ENCODE measurements at places on chromosomes 7 and 10.

GRCh38 chr10:7892146-7892545 lies 73.8 kb downstream of the TAF3 start:
- no peak for DNase-seq

DNA sequence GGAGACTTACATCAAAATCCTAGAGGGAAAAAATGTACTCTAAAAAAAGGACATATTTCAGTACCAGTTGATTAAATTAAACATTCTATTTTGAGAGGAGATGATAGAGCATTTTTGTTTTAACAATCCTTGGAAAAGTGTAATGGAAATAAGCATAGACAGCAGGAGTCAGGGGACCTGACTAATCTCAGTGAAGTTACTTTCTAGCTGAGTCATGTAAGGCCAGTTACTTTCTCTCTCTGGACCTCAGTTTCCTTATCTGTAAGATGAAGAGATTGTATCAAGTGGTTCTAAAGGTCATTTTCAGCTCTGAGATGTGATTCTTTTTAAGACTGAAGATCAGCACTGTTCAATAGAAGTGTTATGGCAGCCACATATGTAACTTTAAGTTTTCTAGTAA lies 44.1 kb downstream of the VTI1A start:
- DNase-seq = no peak

DNA sequence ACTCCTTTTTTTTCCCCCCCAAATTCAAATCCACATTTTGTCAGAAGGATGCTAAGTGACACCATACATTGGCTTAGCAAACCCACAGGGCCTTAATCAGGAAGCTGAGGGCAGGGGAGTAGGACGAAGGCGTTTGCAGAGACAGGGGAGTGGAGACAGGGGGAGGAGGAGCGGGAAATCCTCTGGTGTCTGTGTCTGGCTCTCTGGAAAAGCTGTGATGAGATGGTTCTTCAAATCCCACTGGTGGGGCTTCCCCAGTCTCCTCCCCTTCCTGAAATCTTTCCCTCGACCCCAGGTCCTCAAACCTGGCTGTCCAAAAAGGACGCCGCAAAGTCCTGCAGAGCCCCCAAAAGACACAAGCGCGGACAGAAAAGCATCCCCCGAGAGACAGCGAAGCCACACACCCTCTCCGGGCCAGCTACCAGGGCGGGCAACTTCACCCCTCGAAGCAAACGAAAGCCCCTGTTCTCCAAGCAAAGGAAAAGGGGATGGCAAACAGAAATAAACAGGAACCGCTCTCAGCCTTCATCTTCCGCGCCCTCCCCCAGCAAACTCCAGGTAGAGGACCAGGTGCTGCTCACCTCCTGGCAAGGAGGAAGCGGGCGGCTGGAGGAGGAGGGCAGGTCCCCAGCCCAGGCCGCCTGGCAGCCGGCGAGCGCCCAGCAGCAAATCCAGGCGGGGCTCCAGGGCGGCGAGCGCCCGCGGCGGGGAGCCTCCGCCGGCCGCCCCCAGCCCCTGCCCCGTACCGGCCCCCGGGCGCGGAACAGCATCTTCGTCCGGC lies 520 bp downstream of the ELAPOR2 start:
- DNase-seq = peak; percentile 39

- no peak for DNase-seq
These were observed 85.8 kb upstream of the LRRC18 start for GRCh38 chr10:49025347-49025983.

GRCh38 chr10:19048489-19048888 lies at the start of gene MALRD1:
Gene MALRD1 (plus strand): TSS chr10:19048801. CDS start chr10:19048939, 138 bp downstream.
- no peak for DNase-seq

DNA sequence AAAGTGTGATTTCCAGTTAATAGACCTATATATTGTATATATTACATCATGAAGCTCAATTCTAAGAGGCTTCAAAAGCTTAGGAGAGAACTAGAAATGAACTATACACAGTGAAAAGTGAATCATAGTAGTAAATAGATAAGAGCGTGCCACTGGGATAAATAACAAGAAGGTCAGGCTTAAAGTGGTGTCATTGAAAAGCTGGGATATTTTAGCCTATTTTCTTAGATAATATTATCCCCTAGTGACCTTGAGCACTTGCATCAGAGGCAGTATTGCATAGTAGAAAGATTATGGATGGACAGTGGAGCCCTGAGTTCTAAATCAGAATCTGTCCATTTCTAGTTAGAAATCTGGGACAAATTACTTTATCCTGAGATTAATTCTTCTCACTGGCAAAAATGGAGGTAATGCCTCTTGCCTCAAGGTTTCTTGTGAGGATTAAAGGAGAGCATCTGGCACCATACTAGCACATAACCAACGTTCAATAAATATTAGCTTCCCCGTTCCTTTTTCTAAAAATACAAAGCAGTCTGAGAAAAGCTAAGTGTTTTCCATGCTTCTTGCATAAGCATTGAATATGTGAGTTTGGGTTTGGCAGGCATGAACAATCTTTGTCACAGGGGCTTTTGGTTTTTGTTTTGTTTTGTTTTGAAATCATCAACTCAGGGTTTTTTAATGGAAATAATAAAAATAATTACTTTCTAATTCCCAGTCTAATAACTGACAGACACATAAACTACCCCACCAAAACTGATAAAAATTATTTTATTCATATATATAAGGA lies 27.3 kb upstream of the MACC1 start:
- no peak for DNase-seq

DNA sequence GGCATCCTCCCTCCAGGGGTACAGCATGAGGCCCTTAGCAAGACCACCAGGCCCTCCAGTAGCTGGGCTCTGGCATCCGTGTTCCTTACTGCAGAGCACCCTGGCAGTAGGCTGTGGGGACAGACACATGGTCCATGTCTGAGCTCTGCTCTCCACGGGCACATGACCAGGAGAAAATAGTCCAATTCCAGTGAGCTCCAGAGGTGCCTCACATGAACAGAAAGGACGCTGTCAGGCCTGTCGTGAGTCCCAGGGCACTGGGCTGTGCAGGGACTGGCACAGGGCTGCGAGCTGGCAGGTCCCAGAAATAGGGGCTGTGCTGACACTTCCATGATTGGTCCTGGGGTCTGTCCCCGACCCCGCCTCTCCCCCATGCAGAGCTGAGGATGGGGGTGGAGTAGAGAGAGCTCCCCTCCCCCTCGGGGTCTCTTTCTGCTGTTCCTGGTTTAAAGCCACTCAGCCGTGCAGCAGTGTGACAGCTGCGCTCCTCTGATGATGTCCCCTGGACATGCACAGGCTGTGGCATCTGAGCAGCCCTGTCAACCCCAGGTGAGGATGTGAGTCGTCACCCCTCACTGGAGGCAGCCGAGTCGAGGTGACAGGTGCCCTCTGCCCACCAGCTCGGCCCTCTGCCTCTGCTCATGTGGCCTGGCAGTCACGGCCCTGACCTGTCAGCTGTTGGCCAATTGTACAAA lies 25.2 kb upstream of the ZNF488 start:
- no peak for DNase-seq

- peak; percentile 22 for DNase-seq
These were observed 27.6 kb downstream of the SGPL1 start for GRCh38 chr10:70843333-70843732.

DNA sequence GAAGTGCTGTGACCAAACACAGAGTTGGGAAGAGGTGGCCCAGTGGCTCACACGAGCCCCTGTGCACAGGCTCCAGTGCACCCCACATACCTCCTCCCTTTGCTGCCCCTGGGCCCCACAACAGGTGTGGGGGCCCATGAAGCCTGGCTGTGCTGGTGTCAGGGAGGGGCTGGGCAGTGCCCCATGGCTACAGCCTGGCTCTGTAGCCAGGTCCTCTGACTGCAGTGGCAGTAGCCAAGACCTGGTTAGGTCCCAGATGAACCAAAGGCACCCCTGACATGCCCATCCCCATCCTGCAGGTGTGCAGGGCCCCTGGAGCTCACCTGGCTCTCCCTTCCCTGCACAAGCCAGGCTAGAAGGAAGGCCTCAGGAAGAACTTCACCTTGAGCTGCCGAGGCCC lies 176.3 kb downstream of the GRID1 start:
- DNase-seq = no peak

GRCh38 chr7:130961128-130961601 lies 227.2 kb upstream of the KLF14 start:
- DNase-seq = no peak

DNA sequence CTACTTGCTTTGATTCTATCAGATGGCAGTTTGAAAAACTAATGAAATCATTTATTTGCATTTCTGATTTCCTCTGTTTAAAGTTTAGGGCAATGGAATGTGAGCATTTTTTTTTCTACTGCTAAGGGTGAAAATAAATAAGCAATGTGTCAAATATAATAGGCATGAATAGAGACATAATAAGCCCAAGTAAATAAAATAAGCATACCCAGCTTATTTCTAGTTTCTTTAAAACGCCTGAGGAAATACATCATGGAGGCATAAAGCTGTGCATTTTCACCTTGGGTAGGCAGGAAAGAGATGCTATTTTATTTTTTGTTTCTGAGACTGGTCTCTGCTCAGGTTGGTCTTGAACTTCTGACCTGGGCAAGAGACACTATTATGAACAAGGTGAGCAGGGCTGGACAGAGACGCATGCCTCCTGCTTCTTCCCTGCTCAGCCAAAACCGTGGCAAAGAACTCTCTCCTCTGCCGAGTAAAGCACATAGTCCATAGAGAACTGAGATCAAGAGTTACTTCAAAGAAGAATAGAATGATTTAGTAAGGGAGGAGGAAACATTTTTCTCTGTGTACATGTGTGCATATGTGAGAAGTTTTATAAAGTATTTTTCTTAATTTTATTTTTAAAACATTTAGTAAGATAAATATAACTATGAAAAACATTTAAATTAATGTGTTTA lies 138.1 kb downstream of the GNAI1 start:
- no peak for DNase-seq

GRCh38 chr10:93160829-93161228 lies 87.1 kb downstream of the CYP26A1 start:
- no peak for DNase-seq

DNA sequence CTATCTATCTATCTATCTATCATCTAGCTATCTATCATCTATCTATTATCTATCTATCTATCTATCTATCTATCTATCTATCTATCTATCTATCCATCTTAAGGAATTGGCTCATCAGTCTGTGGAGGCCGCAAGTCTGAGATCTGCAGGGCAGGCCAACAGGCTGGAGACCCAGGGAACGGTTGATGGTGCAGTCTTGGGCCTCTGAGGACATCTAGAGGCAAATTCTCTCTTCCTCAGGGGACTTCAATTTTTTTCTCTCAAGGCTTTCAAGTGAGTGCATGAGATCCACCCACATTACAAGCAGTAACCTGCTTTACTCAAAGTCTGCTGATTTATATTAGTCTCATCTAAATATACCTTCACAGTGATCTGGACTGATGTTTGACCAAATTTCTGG lies 197.0 kb downstream of the GLRX3 start:
- no peak for DNase-seq

DNA sequence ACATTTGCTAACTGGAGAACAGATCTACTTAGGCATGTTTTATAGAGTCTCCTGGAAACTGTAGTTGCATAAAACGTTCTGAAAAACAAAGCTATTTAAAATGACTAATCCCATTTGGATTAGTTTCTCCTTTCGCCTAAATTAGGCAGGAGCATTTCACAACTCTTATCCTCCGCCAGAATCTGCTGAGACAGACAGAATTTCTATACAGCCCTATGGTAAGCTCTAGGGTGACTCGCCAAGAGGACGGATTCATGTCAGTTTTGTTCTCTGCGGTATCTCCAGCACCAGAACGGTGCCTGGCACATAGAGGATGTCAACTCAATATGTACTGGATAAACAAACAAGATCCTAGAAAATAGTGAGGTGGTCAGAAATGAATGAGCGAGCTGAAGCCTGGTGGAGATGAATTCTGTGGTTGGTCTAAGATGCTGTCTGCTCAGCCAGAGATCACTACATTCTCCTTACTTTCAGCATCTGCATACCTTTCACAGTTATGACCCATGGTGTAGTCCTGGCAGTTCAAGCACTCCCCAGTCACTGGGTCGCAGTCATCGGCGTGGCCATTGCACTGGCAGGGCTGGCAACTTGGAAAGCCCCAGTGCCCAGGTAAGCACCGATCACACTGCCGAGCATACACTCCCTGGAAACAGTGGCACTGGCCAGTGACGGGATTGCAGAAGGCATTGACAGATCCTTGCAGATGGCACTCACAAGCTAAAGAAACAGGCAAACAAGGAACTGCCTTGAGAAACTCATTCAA lies 44.0 kb downstream of the LAMB1 start:
- DNase-seq = no peak

GRCh38 chr10:97705006-97705670 lies 8.4 kb upstream of the MARVELD1 start:
- no peak for DNase-seq

- no peak for DNase-seq
These were observed 118.8 kb downstream of the JAZF1 start for GRCh38 chr7:28061824-28062196.

DNA sequence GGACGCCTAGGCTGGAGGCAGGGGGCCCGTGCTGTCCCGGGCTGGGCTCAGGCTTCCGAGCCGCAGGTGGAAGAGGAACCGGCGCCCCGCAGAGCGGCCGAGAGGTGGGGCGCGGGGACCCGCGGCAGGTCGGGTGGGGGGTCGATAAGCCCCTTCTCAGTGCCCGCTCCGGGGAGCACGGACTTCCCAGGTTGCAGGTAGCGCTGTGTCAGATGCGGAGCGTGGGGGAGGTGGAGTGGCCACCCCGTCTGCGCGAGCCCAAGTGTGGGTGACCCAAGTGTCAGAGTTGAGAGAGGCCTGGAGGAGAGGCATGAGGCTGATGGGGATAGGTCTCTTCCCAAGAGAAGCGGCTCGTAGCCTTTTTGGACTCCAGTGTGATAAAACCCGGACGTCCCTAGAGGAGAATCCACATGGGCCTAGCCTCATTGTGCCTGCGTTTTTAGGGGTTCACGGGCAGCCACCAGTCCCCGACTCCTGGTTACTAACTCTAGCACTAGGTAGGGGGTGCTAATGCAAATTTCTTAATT lies 580 bp downstream of the EEPD1 start:
- DNase-seq = no peak

DNA sequence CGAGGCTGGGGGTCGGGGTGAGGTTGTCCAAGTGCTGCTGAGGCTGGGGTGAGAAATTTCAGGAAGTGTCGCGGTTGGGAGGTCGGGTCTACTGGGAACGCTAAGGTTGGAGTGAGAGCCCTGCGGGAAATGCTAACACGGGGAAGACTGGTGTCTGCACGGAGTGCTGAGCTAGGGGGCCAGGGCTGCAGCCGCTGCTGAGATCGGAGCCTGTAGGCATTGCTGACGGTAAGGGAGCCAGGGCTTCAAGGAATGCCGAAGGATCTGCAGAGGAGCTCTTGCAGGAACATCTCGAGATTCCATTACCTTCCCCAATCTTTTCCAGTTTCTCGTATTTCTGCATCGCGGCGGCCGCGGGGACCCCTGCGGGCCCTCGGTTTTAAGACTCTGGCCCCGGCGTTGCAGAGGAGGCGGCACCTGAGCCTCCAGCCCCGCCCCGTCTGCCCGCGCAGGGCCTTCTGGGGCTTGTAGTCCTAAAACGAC lies at the start of gene CDK5:
Gene CDK5, minus strand, starts transcription at position 392 of the 483 bp plus-strand sequence. Its CDS starts 49 bp downstream, at position 343.
- DNase-seq = peak; percentile 49

- no peak for DNase-seq
These were observed 41.1 kb upstream of the RET start for GRCh38 chr10:43035800-43036199.

GRCh38 chr7:105806592-105807447 lies 69.6 kb downstream of the ATXN7L1 start:
- no peak for DNase-seq

- no peak for DNase-seq
These were observed 650.9 kb downstream of the GATA3 start for GRCh38 chr10:8705415-8705814.

- no peak for DNase-seq
These were observed 103.8 kb downstream of the PDGFA start for GRCh38 chr7:415646-416525.

GRCh38 chr10:5540891-5541290 lies 16.1 kb downstream of the CALML3 start:
- DNase-seq = no peak
